ENCODE measurements at places on chromosomes 6 and 20. TPM values are rescaled to one million over a fixed set of nuclear protein-coding genes. Genes with fewer than 3 reads are reported as not detected.

Gene PROKR2
- 0.66 TPM for polyA plus RNA-seq

DNA sequence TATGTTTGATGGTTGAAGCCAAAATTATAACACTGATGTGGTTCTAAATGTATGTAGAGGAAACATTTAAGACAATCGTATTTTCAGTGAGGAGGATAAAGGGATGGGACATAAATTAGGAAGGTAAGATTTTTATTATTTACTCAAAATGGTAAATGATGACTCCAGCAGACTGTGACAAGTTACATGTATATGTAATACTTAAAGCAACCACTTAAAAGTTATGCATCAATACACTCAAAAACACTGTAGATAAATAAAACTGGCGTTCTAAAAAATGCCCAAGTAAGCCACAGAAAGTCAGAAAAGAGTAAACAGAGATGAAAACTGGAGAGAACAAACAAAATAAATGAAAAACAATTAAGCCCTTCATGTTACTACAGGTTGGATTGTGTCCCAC is 18.7 kb downstream of the HLA-DMB start:
- DNase-seq, result no peak

GRCh38 chr20:16654858-16655535 is 74.8 kb upstream of the SNRPB2 start:
- DNase-seq, result no peak

GRCh38 chr6:130743175-130743574 is 84.0 kb upstream of the SMLR1 start:
- no peak for DNase-seq

DNA sequence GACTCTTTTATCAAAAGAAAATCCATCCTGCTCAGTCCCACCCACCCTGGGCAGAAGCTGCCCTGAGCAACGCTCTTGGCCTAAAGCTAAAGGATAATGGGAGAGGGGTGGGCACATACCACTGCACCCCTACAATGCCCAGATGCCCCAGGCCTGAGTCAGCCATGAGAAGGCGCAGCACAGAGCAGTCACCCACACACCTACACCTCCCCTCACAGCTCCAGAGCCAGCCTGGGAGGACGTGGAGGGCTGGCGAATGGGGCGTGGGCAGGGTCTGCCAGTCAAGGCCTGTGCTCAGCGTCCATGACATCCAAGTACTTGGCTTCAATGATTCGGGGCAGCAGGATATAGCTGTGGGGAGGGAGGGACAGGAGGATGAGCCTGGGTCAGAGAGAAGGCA is 11.5 kb downstream of the SLC4A11 start:
- no peak for DNase-seq

Gene PTK6
- polyA plus RNA-seq, result 0.26 TPM

DNA sequence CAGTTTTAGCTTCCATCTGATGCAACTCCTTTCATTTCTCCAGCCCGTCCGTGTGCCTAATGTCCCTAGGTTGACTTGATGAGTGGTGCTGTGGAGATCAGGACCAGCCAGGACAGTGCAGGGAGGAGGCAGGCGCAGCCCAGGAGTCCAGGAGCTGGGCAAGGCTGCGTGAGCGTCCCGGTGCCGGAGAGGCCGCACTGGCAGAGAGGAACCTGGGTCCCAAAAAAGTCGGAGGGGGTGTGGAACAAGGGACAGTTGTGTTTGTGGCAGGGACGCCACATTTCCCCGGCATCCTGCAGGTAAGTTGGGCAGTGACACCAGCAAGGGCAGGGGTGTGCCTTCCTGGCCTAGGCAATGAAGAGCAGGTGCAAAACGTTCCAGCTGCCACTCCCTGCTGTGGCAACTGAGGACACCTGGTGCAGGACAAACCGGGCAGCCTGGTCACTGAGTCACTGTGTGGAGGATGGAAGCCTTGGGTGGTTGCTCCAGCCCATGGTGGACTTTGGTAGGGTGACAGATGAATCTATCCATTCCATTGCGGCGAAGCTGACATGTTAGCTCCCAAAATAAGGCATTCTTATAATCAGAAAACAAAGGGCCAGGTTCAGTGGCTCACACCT is 53.2 kb downstream of the RAMACL start:
- DNase-seq, result no peak

Gene MUC21
- 0.12 TPM for polyA plus RNA-seq

Gene RAB44
- polyA plus RNA-seq, result 0.09 TPM

DNA sequence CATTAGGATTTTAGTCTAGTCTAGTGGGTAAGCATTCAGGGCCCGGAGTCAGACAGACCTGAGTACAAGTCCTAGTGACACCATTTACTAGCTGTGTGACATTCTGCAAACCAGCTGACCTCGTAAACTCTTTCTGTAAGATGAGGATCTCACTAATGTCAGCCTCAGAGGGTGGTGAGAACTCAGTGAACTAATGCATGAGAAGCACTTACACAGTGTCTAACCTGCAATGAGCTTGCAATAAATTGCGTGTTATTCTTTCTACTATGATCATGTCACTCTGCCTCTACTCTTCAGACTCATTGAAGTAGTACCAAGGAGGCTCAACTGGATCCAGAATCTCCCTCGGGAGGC is 41.1 kb upstream of the ZNF831 start:
- no peak for DNase-seq

DNA sequence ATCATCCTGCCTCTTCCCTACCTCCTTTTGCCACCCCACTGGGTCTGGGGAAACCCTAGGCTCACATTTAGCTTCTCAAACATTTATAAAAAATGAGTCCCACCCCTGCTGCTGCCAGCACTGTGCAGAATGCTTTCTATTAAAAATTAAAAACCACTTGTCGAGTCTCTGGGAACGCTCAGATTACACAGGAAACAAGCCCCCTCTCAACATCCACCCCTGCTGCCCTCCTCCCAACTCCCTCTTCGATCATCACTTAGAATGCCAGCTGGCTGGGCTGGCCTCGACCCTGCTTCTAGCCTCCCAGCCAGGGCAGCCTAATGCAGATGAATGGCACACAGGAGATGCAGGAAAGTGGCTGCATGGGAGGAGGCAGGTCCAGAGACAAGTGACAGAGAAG is 75.8 kb downstream of the CDH22 start:
- no peak for DNase-seq

DNA sequence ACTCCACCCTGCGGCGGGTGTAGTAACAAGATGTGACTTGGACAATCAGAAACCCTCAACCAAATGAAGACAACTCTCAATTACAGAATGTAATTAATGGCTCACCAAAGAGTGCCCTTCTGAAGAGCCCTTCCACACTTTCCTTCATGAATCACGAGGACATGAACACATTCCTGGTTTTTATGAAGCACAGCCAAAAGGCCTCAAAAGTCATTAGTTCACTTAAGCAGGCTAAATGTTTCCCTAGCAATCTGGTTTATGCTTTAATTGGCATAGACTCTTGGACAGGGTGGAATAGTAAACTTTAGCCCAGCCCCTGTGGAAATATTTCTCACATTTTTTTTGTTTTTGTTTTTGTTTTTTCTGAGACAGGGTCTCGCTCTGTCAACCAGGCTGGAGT is 20.5 kb downstream of the CPNE5 start:
- DNase-seq, result no peak

Gene CAGE1
- 7.2 TPM for polyA plus RNA-seq

DNA sequence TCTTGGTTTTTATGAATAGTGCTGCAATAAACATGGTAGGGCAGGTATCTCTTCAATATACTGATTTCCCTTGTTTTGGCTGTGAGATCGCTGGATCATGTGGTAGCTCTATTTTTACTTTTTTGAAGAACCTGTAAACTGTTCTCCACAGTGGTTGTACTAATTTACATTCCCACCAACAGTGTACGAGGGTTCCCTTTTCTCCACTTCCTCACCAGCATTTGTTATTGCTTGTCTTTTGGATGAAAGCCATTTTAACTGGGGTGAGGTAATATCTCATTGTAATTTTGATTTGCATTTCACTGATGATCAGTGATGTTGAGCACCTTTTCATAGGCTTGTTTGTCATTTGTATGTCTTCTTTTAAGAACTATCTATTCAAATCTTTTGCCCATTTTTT is 8.0 kb upstream of the ARG1 start:
- DNase-seq, result no peak

DNA sequence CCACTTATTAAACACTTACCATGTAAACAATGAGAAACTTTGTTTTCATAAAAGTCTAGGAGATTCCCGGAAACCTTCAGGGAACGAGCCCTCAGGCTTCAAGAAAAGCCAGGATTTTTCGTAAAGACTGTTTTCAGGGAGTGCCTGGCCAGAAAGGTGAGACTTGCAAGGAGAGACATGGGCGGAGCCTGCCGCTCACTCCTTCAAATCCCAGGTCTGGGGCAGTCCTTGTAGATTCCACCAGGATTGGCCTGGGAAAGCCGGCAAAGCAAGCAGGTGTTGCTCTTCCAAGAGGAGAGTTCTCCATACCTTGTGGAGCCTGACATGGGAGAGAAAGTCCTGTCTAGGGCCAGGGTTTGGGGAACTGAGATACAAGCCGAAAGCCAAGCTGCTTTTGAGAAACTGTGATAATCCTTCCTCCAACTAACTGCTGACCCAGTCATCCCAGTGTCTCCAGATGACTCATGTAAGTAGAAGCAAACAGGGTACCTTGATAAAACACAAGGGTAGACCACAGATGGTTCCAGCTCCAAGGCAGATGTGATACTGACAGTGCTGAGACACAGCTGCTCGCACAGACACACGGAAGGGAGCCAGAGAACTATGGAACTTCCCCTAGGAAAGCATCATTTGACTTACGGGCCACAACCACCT is 69.4 kb upstream of the NAA20 start:
- DNase-seq, result no peak

GRCh38 chr6:51025082-51025777 is 206.6 kb downstream of the TFAP2B start:
- DNase-seq, result no peak

DNA sequence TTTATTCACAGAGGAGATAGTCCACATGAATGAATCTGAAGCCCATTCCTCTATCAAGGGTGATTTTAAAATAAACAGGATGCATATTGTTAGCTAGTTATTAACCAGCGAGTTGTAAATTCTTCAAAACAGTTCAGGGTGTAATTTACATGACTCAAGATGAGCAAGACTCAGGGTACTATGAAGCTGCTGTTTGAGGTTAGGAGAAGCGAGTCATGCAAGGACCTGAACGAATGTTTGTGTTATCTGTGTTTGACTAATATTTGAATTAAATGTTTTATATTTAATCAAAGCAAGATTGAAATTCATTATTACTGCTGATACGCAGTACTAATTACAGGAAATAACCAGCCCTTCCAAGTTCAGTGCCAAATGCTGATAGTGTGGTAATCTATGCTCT is 191.1 kb downstream of the SAMD5 start:
- DNase-seq, result no peak

GRCh38 chr6:90184334-90185298 is 112.0 kb downstream of the BACH2 start:
- no peak for DNase-seq

Gene TRDN
- polyA plus RNA-seq, result 2.8 TPM

Gene CNR1
- 2.3 TPM for polyA plus RNA-seq

Gene GGT7
- 13.4 TPM for polyA plus RNA-seq

Gene CUL7
- 16.6 TPM for polyA plus RNA-seq

- no peak for DNase-seq
Observed at GRCh38 chr6:71349395-71349794, 60.8 kb downstream of the OGFRL1 start.

Gene NUP43
- 14.8 TPM for polyA plus RNA-seq

Gene PROCR
- polyA plus RNA-seq, result 23.6 TPM

Gene HTR1E
- 0.40 TPM for polyA plus RNA-seq

Gene ADGRG6
- polyA plus RNA-seq, result 5.1 TPM
